ENCODE measurements at places on chromosomes 7 and 10. TPM values are rescaled to one million over a fixed set of nuclear protein-coding genes. Genes with fewer than 3 reads are reported as not detected.

The LRGUK gene
- total RNA-seq, result 5.5 TPM

DNA sequence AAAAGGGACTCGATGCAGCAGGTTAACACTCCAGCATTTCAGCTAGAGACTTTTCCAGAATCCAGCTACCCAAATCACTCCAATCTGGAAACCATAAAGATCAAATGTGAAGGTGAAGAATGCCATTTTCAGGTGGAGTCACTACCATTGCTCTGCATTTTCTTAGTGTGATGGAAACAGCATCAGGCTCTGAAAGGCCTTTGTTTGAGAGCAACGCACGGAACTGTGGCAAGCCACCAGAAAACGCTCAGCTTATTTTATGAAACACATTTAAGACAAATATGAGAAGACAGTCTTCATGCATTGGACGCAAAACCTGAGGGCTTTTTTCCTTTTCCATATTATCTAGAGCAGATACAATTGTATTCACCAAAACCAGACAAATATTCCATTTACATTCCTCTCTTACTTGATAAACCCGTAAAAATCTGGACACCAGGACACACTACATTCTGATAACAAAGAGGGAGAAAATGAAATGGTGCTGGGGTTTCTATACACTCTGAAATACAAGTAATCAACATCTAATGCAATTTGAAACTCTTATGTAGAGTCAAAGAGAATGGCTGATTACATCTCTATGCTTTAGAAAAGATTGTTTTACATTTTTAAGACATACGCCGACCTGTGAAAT is 99.1 kb downstream of the NRP1 start:
- DNase-seq, result no peak

The MEOX2 gene
- total RNA-seq, result not detected

DNA sequence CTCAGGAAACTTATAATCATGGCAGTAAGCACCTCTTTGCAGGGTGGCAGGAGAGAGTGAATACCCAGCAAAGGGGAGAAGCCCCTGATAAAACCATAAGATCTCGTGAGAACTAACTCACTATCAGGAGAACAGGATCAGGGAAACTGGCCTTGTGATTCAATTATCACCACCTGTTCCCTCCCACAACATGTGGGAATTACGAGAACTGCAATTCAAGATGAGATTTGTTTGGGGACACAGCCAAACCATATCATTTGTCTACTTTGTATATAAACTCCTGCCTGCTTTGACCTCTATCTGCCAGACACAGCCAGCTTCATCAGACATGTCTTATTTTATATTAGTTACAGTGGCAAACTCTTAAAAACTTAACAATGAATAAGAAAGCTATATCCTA is 50.4 kb downstream of the ARMC3 start:
- DNase-seq, result no peak

The CPXM2 gene
- total RNA-seq, result 4.9 TPM

- no peak for DNase-seq
Observed at GRCh38 chr7:140744005-140744404, 47.5 kb downstream of the NDUFB2 start.

DNA sequence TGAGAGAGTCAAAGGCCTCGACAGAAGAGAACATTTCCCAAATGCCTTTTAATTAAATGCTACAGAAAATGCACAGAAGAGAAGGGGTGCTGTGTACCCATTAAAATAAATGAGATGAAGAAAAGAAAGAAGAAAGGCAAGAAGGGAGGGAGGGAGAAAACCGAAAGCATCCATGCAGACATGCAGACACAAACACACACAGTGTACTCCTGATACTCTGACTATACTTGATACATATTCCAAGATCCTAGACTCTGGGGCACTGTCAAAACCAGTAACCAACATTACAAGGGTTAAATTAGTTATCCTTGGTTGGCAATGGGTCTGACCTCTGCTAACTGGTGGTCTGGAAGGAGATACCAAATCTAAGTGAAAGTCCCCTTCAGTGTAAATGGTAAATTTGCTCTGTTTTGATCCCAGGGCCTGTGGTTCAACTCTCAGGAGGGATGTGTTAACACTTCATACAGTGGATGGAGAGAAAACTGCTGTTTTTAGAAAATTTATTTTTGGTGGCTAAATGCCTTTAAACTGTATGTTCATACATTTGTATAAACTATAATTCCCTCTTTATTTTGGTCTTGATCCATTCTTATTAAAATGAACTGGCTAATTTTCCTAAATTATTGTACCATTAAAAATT is 241.3 kb downstream of the GLI3 start:
- DNase-seq, result no peak

The ASB10 gene
- not detected for total RNA-seq

The LIPM gene
- total RNA-seq, result not detected

The TEX36 gene
- not detected for total RNA-seq

The ZMIZ2 gene
- 6.5 TPM for total RNA-seq

The PANK1 gene
- 10.0 TPM for total RNA-seq

The TMEM229A gene
- total RNA-seq, result not detected

- DNase-seq, result no peak
Observed at GRCh38 chr7:70744492-70744891, 387.5 kb upstream of the GALNT17 start.

DNA sequence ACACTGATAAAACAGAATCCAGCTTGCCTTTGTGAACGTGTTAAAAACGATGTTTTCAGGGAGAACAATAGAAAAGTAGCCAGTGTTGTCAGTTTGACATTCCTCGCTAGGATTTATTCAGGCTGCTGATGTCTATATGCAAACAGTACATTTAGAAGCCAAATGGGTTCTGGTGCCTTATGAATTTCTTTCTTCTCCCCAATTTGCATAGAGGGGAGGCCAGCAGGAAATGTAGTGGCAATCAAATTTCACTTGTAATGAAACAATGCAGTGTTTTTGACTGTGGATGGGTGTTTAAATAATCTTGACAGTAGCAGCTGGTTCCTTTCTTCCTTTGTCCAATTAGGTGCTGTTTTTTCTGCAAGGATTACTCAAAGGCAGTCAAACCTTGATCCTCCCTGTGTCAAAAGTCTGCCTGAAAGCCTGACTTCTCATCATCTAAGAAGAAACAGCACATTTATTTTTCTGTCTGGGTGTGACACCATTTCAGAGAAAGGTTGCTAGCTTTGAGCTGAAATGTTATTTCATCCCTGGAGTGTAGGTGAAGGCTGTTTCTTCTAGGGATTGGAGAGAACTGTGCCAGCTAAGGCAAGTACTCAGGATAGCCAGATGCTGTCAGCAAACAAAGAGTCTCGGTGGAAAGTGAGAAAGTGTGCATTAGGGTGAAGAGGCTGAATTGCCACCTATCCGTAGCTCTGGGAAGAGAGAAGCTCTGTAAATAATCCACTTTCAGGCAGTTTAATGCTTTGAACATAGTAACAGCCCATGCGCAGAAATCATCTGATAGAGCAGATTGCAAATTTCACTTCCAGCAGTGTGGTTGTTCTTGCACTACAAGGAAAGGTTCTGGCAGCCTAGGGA is 36.6 kb upstream of the ZNRF2 start:
- no peak for DNase-seq

DNA sequence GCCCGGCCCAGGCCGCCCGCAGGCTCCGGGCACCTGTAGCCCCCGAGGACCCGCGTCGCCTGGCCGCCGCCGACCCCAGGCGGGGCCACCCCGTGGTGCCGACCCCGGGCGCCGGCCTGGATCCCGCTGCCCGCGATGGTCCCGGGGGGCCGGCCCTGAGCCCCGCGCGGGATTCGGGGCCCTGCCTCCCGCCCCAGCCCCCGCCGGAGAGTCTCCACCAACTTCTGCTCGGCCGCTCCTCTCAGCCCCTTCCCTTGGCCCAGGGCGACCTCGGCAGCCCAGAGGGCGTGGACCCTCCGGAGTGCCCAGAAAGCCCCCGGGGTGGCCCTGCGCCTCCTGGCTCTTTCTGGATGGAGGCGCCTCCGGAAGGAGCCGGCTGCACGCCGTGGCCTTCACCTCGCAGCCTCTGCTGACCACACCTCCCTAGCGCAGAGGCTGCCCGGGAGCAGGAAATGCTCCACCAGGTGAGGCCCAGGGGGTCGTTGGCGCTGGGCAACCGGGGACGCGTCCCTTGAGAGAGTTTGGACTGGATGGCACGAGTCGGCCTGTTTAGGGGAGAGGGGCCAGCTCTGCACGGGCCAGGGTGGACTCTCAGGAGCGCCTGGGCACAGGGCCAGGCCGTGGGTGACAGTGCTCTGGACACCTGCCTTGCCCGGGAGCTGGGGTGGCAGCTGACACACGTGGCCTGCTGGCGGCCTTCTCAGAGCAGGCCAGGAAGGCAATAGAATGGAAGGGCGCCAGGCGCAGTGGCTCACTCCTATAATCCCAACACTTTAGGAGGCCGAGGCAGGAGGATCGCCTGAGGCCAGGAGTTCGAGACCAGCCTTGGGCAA is 529 bp downstream of the ZNF853 start:
- DNase-seq, result no peak

The ITPRID1 gene
- not detected for total RNA-seq

- DNase-seq, result peak; percentile 42
Observed at GRCh38 chr10:26044141-26044749, 110.2 kb downstream of the MYO3A start.

The VAX1 gene
- 1.0 TPM for total RNA-seq

DNA sequence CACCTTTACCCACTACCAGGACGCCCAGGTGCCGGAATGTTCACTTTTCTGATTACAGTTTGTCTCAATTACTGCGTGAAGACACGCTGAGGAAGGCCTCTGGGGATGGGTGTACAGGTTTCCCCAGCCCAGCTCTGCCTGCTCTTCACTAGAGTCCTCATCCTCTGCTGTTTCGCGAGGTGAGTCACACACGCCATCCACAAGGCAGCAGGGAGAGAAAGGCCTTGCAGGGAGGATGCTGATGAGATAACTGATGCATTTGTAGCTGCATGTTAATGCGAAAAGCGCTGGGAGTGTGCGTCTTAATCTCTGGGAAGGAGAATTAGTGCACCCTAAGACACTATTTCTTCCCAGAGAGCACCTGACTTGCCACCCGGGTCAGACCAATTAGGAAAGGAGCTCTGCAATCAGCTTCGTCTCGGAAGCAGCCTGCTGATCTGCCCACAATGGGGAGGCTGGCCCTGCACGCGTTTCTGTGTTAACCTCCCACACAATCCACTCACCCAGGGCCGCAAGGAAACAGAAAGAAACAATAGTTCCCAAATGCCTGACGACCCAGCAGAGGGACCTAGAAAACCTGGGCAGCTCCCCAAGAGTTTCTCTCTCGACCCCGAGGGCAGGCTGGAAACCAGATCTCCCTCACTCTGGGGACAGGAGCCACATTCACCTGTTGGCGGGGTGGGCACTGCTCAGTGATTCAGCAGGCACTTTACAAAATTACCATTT is 578.7 kb downstream of the GLRX3 start:
- no peak for DNase-seq

DNA sequence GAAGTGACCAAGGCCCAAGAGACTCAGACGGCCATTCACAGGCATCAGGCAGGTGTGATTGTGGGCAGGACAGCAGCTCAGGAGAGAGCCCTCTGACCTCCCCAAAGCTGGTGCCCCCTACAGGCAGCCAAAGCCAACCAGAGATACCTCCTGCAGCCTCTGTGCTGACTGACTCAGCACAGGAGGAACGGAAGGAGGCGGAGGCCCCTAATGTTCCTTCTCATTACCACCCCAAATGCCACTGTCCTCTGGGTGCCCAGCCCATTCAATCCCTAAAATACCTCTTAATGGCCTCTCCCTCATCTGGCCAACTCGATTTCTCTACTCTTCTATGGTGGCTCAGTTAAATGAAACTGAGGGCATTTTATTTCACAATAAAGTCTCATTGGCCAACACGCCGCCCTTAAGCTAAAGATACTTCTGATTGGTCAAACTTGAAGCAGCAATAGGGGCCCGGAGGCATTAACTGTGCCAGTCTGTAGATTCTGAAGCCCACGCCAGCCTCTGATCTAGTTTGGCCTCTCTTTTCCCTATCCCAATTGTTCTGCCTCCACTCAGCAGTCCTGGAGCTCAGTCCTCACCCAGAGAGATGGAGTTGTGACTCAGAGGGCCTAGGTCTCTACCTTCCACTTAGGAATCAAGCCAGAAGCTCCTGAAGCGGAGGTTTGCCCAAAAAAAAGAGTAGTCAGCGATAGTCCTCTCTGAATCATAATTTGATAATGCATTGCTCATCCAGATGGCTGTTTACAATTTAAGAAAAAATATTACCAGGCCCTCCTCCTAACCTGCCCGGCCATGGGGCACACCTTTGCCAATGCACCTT is 1.2 kb downstream of the CYREN start:
- DNase-seq, result peak; percentile 57

- DNase-seq, result no peak
Observed at GRCh38 chr10:79982861-79983260, 34.0 kb upstream of the SFTPD start.

DNA sequence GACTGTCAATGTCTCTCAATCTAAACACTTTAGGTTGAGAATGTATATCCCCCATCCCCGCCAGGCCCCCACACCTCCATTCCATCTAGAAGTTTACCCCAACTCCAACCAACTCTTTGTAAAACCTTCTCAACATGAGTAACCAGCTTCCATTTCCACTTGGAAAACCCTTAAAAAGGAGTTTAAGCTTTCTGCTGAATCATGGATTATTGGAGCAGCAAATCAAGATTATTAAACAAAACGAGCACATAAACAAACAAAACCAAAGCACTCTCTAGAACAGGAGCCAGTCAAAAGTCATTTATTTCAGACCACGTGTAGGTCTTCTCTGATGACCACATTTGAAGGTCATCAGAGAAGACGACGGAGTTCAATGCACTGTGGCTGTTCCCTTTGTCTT is 213.5 kb downstream of the FANK1 start:
- DNase-seq, result no peak

GRCh38 chr10:120174491-120174890 is 282.0 kb downstream of the SEC23IP start:
- DNase-seq, result no peak

The AASS gene
- total RNA-seq, result 39.8 TPM

All from Daoy (cell line).